ENCODE measurements at places on chromosomes 4 and X.

DNA sequence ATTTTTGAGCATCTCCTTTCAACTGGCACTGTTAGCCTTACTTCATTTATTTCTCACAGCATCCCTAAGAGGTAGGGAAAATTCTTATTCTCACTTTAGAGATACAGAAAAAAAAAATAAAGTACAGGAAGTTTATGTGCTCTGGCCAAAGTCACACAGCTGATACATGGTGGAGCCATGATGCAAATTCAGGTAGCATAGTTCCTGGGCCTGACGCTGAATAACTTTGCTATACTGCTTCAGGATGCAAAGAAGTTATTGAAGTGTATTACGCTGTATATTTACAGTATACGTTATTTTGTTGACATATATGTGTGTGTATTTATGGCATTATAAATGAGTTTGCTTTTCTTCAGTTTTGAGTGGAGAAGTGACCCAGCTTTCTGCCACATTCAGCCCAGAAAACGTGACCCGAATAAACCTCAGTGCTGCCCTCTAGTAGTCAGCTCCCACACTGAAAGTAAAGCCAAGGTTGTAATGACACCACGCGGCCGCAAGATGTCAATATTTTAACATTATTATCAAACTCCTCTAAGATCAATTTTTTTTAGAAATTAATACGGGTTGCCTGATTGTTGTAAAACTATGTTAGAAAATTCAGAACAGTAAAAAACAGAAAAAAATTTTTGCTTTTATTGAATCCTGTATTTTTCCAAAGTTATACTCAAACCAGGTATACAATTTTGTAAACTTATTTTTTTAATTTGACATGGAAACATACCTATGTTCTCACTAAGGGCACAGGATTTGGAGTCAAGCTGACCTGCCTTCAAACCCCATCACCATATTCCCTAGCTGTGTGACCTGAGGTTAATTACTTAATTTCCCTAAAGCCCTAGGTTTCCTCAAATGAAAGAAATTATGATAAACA lies 3.8 kb upstream of the GUCY2F start:
- peak; percentile 86 for DNase-seq

GRCh38 chr4:102285831-102286230 lies 59.5 kb downstream of the SLC39A8 start:
- DNase-seq = no peak

DNA sequence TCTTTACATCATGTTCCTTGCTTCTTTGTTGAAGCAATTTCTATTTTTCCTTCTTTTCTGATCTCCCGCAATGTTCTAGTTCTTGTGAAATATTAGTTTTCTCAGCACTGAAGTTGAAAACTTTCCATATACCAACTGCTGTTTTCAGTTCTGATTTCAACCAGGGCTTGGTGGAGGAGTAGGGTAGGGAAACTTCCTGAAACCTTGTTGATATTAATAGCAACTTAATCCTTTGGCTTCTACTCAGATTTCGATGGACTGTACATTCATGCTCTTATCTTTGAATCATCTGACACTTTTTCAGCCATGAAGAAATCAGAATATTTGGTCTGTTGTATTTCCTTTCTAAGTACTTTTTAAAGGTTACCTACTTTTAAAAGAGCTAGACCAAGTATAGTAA lies 315.8 kb downstream of the RPA4 start:
- DNase-seq = no peak

DNA sequence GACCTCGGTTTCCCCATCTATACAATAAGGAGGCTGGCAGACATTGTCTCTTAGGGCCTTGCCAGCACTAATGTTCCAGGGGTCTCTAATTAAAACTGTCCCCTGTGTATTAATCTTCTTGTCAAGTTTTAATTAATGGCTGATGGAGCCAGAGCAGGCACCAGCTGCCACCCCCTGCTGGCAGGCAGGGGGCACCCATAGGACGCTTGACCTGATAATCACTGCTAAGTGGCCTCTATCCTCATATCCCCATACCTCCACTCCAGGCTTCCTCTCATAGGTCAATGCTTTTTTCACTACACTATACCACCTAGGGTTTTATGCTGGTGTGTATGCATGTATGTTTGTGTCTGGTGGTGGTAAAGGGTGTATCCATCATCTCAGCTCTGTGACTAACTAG lies 89.4 kb downstream of the EFNB1 start:
- DNase-seq = no peak

DNA sequence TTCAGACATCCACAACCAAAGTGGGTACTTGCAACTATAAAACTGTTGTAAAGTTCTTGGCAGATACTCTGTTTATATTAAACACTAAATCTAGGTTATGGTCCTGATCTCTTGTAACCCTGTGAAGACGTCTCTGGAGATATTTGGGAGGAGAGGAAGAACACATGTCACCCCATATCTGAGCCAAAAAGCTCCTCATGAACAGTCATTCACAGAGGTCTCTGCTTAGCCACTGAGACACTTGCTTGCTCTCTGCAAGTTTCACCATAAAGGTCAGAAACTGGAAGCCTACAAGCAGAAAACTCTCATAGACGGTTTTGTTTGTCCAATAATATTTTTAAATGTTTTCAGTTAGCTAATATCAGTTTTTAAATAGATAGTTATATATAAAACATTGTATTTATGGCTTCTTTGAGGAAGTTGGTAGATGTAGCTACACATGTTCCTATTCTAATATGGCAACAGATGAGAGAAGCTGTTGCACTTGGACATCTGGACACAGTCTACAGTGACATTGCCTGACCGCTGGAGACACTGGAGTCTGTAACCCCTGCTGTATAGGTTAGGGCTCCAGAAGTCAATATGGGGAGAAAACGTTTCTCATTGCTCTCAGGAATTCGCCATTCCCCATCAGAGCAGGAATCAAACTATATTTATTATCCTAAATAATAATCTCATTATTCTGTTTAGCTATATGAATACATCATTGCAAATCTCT lies 73.6 kb downstream of the C4orf46 start:
- peak; percentile 31 for DNase-seq

DNA sequence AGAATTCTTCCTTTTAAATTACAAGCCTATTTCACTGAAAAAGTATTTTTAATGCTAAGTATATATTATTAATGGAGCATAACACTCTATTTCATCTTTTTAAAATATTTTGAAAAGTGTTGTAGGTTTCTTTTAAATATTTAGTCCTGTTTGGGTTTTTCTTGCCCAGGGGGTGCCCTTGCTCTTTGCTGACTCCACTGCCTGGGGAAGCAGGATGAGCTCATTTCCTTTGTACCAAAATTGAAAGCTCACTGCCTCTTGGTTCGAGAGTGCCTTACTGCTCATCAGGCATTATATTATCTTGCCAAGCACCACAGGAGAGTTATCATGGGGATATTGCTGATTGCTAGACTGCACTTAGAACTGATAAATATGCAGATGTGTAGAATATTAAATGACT lies 819.2 kb downstream of the PCDH18 start:
- no peak for DNase-seq

GRCh38 chr4:115844180-115844579 lies 730.8 kb upstream of the NDST4 start:
- no peak for DNase-seq

- DNase-seq = no peak
These were observed 160.9 kb downstream of the PPARGC1A start for GRCh38 chr4:23728971-23729370.

- DNase-seq = peak; percentile 70
These were observed 979 bp downstream of the EFNB1 start for GRCh38 chrX:68829582-68830418.

- no peak for DNase-seq
These were observed 15.0 kb downstream of the SRPX2 start for GRCh38 chrX:100658941-100659381.

DNA sequence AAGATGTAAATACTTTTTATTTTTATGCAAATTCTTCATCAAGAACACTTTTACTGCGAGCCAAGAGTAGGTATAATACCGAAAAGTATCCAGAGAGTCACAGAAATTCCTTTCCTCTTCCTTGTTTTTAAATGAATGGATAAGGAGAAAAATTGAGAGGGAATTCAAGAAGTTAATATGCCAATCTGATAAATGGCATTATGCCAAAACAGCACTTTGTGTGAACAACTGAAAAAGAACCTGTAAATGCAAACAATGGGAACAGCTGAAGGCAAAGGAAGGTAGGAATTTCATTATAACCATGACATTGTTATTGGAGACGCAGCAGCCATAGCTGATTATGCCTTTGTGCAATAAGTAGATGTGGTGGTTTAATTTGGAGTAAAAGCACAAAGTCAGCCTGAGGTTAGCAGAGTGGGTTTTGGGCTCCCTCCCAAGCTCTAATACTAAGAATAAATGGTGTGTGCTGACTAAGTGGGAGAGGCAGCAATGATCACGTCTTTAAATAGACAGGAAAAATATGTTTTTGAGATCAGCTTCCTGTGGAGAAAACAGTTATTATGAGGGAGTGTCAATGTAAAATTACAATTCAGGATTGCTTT lies 209.8 kb upstream of the NDST4 start:
- DNase-seq = no peak

DNA sequence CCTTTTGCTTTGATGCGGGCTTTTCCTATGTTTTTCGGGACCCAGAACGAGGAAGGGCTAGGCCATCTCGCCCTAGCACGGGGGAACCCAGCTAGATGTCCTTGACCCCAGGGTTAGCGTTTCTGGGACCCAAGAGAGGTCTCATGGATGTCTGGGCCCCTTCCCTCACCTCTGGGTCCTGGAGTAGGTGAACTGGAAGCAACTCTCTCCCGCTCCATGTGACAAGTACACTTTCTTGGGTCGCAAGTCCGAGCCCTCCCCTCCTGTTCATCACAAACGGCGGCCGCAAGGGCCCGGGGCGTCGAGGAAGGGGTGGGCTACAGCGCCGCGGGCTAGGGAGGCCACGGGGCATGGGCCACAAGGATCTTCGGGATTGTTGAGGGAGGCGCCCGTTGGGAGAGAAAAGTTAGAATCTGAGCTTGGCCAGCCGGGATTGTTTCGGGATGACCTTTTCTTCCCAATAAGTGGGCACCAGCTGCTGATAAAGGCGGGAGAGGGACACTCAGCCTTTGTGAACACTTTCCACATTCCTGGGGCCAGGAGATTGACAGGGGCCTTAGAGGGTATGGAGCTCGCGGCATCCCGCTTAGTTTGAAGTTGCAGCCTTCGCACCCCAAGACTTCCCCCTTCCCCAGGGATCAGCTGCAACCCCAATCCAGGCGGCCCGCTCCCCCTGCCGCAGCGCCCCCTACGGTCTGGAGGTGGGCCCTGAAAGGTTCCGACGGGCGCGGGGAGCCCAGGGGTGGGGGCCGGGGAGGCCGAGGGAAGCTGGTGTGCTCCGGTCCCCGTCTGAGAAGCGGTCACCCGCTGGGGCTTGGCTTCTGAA lies 136.9 kb upstream of the ZIC3 start:
- no peak for DNase-seq

GRCh38 chrX:134602410-134602809 lies 55.9 kb downstream of the PLAC1 start:
- no peak for DNase-seq

DNA sequence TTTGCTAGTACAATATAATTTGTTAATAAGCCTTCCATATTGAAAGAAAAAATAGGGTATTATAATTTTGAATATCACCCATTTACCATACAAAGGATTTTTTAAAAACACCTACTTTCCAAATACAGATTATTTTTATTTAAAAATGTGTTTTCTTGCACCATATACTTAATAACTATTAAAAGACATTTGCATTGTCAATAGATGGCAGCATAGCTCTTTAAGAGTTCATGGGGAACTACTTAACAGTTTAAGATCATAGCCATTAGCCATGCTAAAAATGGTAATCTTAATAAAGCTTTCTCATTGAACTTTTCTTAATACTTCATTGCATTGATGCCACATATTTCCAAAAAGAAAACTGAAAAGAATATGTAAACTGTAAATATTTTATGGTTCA lies 1995.9 kb downstream of the C4orf33 start:
- no peak for DNase-seq

GRCh38 chr4:184346682-184347081 lies 127.7 kb downstream of the IRF2 start:
- DNase-seq = no peak

- no peak for DNase-seq
These were observed 62.8 kb downstream of the FAM193A start for GRCh38 chr4:2599304-2599654.

GRCh38 chrX:31894152-31894551 lies 822.3 kb upstream of the FTHL17 start:
- DNase-seq = no peak

- no peak for DNase-seq
These were observed 35.5 kb upstream of the RBPJ start for GRCh38 chr4:26285272-26285671.

GRCh38 chrX:56761167-56761566 lies 32.1 kb downstream of the NBDY start:
- no peak for DNase-seq

GRCh38 chr4:39467464-39467863 lies 8.6 kb downstream of the LIAS start:
- DNase-seq = no peak

DNA sequence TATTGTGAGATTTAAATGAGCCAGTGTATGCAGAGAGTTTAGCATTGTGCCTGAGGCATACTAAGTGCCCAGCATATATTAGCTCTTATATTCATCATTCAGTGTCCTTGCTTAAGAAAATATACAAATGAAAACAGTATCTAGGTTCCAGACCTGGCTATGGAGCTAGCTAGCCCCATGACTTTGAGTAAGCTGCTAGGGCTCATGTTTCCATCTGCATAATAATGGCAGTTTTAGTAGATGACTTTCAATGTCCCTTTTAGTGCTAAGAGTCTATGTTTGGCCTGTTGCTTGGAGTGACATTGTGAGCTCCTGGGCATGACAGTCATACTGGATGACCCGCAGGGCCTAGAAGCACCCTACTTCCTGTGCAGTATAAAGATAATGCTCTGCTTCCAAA lies 435.3 kb downstream of the ZIC3 start:
- DNase-seq = no peak

DNA sequence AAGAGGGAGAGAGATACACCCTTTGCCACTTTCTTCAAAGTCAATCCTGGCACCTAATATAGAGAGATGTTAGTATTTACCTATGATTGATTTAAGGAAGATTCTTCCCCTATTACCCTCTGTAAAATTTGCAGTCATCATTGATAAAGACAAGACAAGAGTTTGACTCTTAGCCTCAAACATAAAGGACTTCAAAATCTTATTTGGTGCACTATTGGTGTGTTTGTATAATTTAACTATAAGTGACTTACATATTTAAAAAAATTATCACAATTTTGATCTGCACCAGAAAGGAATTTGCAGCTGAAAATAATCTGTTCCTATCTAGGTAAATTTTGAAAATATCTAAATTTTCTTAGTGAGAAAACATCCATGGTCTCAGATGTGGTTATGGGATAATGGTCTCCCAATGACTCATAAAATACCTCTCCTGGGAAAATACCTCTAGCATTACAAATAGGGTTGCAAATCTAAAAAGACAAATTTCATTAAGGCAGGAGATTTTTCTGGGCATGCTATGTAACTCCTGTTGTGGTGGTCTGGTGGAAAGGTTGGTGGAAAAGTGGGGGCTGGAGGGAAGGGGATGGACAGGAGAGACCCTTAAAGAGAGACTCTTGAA lies 173.6 kb upstream of the MED14 start:
- no peak for DNase-seq

DNA sequence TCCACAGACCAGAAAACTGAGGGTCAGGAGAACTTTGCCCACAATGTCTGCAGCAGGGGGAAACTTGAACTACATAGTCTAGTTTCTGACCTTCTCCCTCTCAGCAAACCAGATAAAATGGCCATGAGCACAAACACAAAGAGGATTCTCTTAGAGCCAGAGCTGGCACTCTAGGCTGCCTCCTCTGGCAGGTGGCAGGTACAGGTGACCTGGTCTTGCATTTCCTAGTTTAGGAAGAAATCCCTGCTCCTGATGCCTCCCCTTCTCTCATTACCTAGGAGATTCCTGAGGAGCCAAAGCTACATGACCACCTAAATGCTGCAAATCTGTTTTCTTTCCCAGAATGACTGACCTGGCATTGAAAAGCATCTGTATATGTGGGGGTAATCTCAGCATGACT lies 45.1 kb downstream of the ARHGEF9 start:
- DNase-seq = no peak

Measured in activated CD4-positive, alpha-beta T cell treated with anti-CD3 and anti-CD28 coated beads, Interleukin-2, amount 10 ng/mL, durations not matched to agents 24 days and 14 days (primary cell).